ENCODE measurements at places on chromosomes 5 and 9. TPM values are rescaled to one million over a fixed set of nuclear protein-coding genes. Genes with fewer than 3 reads are reported as not detected.

Gene PAX5
- polyA plus RNA-seq, result 0.09 TPM

Gene HSPA5
- polyA plus RNA-seq, result 319 TPM

Gene CD14
- 13.9 TPM for polyA plus RNA-seq

Gene CAMK2A
- polyA plus RNA-seq, result 5.6 TPM

Gene IL3
- polyA plus RNA-seq, result not detected
